Activated naive CD4-positive, alpha-beta T cell (primary cell): ENCODE measurements at places on chromosomes 3 and 15.

DNA sequence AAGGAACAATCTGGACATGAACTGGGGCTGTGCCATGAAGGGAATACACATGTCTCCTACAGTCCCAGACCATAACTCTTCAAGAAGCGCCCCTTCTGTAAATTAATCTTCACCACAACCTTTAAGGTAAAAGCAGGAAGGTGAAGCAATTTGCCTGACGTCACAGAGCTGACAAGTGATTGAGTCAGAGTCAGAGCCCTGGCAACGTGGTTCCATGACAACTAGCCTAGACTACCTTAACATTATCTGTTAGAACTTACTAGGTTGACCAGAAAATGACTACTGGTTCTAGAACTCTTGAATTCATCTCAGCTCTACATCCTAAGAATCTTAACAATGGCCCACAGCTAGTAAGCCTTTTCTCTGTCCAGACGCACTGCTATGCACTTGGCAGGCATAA is 124.6 kb downstream of the NTRK3 start:
- no peak for DNase-seq

DNA sequence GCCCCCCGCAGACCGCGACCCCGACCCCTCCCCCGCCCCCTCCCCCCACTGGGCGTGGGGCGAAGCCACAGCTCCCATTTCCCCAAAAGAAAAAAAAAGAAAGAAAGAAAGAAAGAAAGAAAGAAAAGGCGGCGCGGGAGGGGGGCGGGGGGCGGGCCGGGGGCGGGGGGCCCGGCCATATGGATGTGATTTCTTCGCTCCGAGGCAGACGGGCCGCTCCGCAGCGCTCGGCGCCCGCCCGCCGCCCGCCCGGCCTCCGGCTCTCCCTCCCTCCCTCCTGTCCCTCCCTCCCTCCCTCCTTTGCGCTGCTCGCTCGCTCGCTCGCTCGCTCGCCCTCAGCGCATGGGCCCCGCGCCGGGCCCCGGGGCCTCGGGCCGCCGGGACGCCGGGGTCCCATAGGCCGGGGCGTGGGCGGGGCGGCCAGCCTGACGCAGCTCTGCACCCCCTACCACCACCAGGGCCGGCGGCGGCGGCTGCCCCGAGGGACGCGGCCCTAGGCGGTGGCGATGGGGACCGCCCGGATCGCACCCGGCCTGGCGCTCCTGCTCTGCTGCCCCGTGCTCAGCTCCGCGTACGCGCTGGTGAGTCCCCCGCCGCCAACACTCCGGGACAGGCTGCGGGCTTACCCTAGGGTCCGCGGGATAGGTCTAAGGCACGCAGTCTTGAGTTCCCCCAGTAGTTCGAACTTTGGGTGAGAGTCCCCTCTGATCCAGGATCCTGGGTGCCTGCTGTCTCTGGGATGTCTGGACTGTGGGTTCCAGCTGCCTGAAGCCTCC is 5.7 kb downstream of the PTH1R start:
- no peak for DNase-seq

DNA sequence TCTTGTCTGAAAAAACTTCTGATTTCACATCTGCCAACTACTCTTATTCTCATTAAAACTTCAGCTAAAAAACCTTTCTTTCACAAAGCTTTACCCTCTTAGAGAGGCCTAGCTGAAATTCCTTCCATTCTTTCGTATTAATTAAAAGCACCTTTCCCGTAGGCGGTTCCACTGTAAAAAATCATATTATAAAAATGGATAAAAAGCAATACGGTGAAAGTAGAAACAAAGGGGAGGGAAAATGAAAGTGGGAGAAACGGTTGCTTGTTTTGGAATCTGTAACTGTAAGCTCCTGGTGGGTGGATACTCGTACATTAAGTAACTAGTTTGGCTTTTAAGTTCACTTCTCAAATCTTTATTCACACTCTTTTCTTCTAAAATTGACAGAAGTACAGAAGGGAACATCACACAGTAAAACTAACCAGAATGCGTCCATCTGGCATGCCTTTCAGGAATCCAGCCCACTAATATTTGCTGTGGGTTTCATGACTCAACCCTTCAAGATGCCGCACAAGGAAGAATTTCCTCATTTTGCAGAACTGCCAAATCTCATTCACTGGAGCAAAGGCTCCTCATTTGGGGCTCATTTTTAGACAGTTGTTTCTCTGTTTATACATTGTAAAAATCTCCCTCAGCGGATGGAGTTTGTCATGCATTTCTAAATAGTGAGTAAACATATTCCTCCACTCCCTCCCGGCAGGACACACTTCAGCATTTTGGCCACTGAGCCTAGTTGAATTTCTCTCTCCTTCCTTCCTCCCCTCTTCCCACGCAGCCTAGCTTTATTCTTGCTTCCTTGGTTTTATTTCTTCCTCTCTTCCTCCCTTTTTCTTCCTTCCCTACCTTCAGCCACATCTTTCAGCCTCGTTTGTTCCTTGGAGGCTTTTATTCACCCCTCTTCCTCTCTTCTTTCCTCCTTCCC is 419.5 kb upstream of the NAALADL2 start:
- DNase-seq, result no peak

DNA sequence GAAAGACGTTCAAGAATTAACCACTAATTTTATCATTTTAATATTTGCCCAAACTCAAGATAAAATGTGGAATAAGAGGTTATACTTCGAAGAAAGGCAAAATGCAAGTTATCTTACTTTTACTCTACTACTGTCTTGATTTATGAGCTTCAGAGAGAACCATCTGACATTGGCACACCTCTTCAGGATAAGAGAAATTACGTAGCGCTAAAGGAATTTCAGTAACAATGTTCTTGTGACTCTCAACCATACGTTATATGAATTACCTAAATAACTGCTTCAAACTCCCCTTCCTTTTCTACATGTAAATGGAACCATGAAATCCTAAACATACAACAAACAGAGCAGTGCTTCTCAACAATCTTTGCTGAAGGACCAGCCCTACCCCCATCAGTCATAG is 96.8 kb downstream of the ZNF385D start:
- no peak for DNase-seq

DNA sequence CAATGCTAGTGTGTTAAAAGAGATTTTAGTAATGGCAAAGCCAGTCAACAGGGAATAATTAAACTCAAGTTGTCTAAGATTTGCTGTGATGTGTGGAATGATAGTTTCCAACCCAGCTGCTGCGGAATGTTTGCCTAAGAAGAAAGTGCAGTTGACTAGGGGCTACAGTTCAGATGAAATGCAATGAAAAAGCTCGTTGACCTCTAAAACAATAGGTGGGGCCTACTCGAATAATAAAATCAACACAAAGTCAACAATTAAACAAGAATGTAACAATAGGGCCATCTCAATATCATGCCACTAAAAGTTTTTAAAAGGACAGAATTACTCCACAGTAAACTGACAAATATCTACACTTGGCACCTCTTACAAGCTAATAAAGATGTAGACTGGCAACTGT is 484.2 kb downstream of the MECOM start:
- DNase-seq, result no peak

- no peak for DNase-seq
Observed at GRCh38 chr3:58577269-58577821, at the start of gene FAM107A. Gene FAM107A (minus strand): TSS chr3:58577391. CDS start chr3:58569860, 7,531 bp downstream.
